ENCODE measurements at places on chromosomes 6 and 20.

DNA sequence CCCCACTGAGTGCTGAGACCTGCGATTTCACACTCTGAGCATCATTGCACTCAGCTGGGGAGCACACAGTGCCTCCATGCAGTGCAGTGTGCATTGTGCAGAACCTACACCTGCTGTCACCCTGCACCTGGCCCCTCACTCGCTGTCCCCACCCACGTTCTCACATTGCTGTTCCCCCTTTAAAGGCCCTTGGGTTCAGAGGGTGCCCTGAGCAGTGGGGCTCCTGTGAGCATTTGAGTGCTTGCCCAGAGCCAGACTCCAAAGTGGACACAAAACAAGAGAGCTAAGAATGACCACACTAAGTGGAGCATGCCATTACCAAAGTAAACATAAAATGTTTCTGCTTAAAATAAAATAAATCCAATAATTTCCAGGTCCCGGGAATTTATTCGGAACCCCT, 131.0 kb upstream of the CST7 start:
- no peak for DNase-seq

- no peak for DNase-seq
Measured at GRCh38 chr20:62141397-62142251, 1.6 kb downstream of the PSMA7 start.

DNA sequence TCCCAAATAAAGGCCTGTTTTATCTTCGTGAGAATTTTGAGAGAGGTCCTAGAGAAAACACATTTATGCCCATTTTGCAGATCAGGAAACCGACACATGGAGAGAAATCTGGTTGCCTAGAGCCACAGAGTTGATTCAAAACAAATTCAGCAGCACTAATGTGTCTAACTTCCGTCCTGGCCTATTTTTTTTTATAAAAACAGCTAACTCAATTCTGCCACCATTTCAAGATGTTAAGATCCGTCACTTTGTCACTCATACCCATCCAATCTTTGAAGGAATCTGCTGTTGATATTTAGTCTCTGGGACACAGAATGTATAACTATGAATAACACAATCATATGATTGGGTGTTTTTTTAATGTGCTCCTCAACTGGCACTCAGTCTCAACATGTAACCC, 611.1 kb upstream of the ARID1B start:
- no peak for DNase-seq

GRCh38 chr6:167412506-167412905, 87.6 kb downstream of the TTLL2 start:
- no peak for DNase-seq
